CD4-positive, alpha-beta T cell treated with Interleukin-6 at 100 ng/mL for 8 hours (primary cell): ENCODE measurements at places on chromosomes 2 and 18.

- no peak for DNase-seq
Measured at GRCh38 chr18:34880882-34881834, 160.1 kb upstream of the MAPRE2 start.

DNA sequence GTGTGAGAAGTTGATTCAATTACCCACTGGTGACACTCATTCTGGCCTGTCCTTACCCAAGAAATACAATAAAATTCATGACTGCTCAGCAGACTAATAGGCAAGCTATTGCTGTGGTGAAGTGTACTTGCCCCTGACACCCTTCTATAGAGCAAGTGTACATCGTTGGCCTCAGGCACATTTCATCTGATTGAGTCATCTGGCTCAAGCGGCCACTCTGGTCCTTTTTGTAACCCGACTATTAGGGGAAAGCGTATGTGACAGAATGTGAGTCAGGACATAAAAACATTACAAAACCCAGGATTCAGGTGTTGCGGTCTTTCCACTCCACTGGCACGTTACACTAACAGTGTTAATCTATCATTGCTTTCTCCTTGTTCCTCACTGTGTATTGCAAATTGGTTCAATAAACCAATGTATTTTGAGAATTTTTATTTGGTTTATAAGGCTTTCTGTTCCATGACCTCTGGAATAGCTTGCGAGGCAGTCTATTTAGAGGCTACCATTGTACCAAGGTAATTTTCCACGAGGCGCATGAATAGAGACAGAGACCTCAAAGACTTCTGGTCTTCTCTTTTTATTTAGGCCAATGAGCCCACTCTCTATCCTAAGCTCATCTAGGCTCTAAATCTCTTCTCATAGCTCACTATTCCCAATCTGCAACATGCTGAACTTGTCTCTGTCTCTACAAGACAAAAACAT, 10.2 kb upstream of the TTC32 start:
- no peak for DNase-seq

- no peak for DNase-seq
Measured at GRCh38 chr18:3478262-3478978, 28.4 kb downstream of the TGIF1 start.

DNA sequence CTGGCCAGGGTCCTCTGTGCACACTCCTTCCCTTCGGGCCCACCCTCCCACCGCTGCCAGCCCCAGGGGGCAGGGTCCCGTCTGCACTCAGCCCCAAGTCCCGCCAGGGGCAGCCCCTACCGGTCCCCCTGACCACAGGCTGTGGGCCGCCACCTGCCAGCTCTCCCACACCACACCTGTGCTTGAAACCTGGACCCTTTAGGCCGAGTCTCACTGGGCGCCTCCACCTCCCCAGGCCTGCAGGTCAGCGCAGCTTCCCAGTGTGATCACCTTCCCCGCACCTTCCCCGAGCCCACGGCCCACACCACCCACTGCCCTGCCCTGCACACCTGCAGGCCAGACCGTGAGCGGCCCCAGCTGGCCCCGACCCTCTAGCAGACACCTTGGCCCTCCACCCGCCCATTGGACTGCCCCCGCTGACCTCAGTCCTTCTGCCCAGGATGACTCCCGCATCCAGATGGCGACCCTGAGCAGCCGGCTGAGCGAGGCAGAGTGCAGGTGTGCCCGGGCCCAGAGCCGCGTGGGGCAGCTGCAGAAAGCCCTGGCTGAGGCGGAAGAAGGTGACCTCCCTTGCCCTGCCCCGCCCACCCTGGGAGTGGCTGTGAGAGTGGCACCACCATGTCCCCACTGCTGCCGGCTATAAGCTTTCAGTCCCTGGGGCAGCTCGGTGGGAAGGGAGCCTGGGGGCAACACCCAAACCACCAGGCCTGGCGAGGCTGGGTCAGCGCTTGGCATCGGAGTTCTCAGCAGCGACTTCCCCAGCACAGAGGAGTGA, 31.3 kb upstream of the SNED1 start:
- no peak for DNase-seq

DNA sequence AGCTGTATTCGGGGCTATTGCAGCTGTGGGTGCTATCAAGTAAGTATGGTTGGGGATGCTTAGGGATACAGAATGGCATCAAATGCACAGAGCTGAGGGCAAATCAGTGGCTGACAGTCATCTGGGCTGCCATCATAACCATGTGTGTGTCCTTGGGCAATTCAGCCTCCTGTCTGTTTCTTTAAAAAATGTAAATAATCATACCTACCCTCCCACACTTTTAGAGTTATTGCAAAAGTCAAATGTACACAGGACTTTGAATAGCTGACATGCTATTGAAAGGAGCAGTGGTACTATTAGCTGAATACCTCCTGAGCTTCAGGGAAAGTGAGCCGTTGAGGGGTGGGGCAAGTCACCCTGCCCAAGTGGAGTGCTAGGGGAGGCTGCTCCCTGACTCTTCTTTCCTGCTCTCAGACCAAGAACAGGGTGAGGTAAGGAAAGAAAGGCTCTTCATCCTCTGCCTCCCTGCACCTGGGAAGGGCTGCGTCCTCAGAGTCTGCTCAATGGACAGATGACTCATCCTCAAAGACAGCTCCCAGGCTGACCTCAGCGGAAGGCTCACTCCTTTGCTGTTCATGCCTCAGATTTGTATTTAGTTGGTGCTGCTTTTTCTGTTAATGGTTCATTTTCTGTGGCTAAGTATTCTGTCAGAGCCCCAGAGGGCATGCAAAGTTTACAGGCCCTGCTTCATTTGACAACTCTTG, 54.9 kb upstream of the BZW1 start:
- DNase-seq, result no peak

DNA sequence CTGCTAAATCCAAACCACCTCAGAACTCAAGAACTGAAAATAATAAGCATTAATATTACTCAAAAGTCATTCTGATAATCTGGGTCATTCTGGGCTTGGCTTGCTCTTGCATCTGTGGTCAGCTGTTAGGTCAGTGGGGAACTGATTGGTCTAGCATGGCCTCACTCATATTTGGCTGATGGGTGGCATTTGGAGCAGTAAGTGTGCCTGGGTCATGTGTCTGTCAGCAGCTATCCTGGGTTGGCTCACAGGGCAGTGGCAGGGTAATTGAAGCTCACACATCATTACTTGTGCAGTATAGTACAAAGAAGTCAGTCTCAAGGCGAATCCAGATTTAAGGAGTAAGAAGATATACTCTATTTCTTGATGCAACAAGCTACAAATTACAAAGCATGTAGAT, 9.6 kb downstream of the RPL37A start:
- DNase-seq, result no peak

GRCh38 chr18:8496186-8496585, 113.1 kb upstream of the RAB12 start:
- no peak for DNase-seq

GRCh38 chr18:7000484-7001096, 117.0 kb downstream of the LAMA1 start:
- DNase-seq, result no peak

DNA sequence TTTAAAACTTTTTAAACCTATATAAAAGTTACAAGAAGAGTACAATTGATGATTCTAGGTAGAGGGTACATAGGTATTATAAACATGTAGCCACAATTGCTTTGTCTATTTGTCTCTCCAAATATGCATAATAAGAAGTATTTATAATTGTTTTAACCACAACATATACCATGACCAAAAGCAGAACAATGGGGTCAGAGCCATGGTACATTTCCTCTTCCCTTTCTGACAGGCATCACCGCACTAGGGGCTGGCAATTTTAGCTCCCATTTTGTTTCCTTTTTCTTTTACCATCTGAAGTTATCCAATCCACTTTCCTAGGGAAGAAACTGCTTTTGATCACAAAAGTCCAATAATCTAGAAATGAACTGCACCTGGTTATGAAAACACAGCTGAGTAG, 49.3 kb downstream of the TMX3 start:
- no peak for DNase-seq

DNA sequence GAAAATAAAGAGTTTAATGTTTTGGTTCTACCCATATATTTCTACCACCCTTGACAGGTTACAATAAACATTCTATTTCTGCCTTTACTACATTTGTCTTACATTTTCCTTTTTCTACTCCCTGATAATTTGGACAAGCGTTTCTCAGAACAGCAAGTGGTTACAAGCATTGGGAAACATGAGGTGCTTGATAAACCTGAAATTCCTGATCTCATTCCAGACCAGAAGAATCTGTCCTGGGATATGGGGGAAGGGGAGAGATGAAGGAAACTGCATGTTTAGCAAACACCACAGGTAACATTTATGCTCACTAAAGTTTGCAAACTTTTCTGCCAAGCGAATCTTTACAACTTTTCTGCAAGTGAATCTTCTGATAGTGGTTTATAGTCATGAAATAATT, 28.3 kb upstream of the DSC1 start:
- DNase-seq, result no peak

DNA sequence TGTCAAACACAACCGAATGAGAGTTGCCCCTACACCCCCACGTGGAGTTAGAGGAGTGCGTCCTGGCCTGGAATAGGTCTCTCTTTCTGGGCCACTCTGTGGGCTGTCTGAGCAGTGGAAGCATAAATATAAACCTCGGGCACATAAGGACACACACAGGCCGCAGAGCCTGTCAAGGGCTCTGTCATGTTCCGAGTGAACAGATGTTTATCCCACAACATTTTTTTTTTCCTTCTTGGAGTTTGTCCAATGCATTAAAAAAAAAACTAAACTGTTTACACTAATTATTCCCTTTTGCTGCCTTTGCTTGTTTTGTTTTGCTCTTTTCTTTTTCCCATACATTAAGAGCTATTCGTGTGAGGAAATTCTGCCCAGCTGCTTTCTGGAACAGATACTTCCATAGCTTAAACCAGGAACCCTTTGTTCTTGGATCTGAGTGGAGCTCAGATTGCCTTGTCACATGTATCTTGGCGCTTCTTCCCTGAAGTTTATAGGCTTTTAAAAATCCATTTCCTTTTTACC, 228.3 kb upstream of the FOSL2 start:
- no peak for DNase-seq

DNA sequence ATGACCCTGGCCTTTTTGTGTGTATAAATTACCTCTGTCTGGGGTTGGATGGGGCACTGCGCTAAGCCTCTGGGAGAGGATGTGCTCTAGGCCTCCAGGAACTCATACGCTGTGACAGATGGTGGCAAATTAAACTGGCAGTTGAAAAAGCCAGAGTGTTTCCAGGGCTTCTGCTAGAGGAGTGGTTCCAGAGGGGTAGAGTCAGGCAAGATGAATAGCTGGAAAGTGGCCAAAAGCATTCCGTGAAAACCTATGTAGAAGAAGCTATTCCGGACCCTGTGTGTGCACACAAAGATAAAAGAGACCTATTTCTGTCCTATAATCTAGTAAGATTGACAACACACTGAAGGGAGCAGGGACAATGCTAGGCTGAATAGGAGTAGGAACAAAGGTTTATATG, 84.8 kb downstream of the ACTR3 start:
- no peak for DNase-seq

DNA sequence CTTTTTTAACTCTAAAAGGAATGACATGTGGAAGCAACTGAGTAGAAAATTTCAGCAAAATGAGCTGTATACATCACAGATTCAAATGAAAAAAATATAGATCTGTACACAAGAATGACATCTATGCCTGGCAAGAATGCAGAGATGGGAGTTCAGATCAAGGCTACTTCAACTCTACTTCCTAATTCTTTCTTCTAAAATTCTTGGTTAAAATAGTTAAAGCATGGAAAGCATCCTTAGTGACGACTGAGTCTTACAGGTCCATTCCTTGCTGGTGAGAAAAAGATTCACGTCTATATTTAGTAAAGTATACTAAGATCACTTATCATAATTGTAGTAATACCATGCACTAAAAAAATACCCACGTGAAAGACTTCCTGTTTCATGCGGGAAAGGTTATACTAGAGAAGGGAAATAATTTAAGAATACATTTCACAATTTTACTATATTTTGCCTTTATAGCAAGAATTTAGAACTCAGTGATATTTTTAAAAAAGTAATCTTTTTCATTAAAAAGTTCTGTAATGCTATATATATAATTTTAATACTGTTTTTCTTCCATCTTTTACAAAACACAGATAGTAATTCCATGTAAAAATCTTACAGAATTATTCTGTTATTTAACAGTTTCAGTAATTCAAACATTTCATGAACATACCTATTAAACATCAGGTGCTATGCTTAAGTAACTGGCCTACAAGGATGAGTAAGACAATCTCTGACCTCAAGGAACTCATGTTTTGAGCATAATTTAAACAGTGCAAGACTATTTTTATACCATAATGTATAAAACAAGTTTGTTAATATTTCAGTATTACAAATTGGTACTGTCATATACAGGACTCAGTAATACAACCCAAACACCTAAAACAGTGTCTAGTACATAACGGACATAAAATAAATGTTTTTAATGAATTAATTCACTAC, 159.6 kb downstream of the BAZ2B start:
- DNase-seq, result no peak

GRCh38 chr2:218743068-218743467, 32.4 kb downstream of the TTLL4 start:
- DNase-seq, result no peak

DNA sequence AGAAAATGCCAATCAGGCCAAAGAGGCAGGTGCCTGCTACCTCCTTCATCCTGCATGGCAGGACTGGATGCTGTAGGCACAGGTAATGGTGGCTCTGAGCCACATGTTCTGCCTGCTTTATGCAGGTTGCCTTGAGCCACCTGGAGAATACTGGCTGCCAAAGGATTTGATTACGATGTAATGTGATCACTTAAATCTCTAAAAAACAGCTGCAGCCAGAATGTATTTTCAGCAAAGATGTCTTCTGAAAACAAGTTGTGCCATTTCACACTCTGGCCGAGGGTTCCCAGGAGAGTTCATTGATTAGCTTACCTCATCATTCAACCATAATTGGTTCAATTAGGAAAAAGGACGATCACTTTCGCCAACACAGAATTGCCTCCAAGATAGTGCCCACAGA, 17.9 kb upstream of the MSGN1 start:
- DNase-seq, result no peak

DNA sequence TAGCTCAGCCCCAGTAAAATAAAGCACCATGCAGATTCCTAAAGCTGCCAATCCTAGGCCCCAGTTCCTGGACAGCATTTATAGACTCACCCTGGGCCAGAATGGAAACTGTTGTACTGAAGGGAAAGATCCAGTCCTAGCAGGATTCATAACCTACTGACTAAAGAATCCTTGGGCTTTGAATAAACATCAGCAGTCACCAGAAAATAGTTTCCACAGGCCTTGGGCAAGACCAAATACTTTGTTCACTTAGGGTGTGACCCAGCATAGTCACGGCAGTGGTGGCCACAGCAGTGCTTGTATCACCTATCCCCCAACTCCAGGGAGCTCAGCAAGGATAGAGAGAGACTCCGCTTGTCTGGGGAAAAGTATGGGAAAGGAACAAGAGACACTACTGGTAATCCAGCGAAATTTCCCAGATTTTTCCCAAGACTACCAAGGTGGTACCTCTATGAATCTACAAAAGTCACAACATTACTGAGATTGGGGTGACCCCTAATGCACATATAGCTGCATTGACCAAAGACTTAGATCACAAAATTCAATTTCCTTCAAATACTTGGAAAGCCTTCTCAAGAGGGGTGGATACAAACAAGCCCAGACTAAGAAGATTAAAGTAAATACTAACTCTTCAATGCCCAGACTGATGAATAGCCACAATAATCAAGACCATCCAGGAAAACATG, 748.1 kb upstream of the LRATD1 start:
- no peak for DNase-seq
